Uterine smooth muscle cell (primary cell): ENCODE measurements at places on chromosomes 11 and 22. TPM values are rescaled to one million over a fixed set of nuclear protein-coding genes. Genes with fewer than 3 reads are reported as not detected.

CCDC81 gene
- 2.7 and 3.4 TPM in 2 replicates for total RNA-seq

OR56A1 gene
- total RNA-seq, result not detected in 2 replicates

CST6 gene
- total RNA-seq, result not detected in 2 replicates

FXYD6 gene
- 0.22 and 0.37 TPM in 2 replicates for total RNA-seq

CASP4 gene
- 139 and 163 TPM in 2 replicates for total RNA-seq

GLYATL1 gene
- 0.12 and 0.33 TPM in 2 replicates for total RNA-seq

NECTIN1 gene
- 1.1 and 3.4 TPM in 2 replicates for total RNA-seq
